ENCODE measurements at places on chromosomes 7 and 10.
A peak's percentile ranks its signal among the peaks of the same experiment; 100 is the strongest.

DNA sequence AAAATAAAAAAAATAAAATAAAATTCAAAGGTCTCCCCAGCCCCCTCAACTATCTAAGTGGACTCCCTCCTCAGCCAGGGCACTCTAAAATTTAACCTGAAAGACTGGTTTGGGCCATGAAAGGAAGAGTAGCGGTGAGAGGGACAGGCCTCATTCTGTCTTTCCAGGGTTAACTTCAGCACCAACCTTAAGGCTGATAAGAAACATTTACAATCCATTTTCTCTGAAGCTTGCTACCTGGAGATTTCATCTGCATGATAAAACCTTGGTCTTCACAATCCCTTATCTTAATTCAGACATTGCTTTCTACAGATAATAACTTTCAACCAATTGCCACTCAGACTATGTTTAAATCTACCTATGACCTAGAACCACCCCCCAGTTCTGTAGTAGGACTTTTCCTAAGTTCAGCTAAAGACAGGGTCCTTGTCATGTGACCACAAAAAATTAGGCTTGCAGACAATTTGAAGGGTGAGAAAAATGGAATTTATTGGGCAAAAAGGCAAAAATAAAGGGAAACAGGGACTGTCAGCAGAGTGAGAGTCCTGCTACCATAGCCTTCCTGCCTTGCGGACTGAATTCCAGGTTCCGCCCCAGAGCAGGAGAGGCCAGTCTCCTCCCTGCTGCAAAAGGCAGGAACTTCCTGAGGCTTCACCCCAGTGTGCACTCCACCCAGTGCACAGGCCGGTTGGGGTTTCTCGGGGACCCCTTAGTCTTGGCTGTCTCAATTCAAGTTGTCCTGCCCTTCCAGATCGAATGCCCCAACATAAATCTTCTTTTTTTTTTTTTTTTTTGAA lies 26.0 kb downstream of the AGK start:
- DNase-seq, result no peak

DNA sequence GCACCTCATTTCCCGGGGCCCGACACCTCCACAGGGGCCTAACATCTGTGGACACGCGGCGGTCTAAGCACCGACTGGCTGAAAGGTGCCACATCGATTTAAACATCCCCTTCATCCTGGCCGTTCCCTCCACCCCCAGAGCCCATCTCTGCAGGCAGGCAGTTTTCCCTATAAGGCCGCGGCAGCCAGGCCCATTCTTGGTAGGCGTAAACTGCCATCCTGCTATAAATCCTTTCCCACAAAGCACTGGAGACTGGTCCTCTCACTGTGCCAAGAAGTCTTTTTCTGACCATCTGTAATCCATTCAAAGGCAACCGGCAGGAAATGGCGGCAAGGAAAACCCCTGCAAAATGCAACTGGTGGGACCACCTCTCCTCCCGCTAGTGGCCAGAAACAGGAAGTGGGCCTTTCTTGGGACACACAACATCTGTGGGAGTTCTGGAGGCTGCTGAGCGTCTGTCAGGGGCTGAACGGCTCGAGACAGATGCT lies 22.4 kb downstream of the ATXN7L1 start:
- DNase-seq, result no peak

GRCh38 chr7:2849941-2850766 lies 6.0 kb upstream of the GNA12 start:
- DNase-seq, result no peak

DNA sequence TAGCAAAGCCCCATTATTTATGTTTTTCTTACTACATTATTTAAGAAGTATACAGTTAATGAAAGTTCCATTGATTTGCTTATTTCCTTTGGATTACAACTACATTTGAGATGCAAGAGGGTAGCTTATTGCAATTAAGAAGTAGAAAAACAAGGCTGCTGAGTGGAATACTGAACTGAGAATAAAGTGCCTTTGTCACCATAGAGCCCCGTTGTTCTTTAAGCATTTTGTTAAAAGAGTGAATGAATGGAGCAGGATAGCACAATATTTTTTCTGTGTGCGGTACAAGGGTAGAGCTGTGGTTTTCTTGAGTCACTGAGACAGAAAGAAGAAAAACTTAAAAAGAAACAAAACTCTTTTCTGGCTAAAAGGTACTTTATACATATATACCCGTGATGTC lies 45.6 kb downstream of the ZNF277 start:
- no peak for DNase-seq

GRCh38 chr10:6920072-6921019 lies 340.3 kb upstream of the PRKCQ start:
- DNase-seq, result peak; percentile 79

- no peak for DNase-seq
Observed at GRCh38 chr10:6877722-6878392, 297.8 kb upstream of the PRKCQ start.

DNA sequence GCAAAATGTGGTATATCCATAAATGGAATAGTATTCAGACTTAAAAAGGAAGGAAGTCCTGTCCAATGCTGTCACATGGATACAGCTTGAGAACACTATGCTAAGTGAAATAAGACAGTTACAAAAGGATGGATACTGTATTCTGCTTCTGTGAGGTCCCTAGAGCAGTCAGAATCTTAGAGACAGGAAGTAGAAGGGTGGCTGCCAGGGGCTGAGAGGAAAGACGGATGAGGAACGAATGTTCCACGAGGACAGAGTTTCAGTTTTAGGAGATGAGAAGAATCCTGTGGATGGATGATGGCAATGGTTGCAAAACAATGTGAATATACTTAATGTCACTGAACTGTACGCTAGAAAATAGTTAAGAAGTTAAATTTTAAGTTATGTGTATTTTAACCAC lies 3.8 kb downstream of the PRKCQ start:
- DNase-seq, result peak; percentile 41

- DNase-seq, result no peak
Observed at GRCh38 chr10:100713859-100714565, 31.4 kb upstream of the PAX2 start.

- DNase-seq, result no peak
Observed at GRCh38 chr7:90824386-90825307, 228.5 kb downstream of the CDK14 start.

DNA sequence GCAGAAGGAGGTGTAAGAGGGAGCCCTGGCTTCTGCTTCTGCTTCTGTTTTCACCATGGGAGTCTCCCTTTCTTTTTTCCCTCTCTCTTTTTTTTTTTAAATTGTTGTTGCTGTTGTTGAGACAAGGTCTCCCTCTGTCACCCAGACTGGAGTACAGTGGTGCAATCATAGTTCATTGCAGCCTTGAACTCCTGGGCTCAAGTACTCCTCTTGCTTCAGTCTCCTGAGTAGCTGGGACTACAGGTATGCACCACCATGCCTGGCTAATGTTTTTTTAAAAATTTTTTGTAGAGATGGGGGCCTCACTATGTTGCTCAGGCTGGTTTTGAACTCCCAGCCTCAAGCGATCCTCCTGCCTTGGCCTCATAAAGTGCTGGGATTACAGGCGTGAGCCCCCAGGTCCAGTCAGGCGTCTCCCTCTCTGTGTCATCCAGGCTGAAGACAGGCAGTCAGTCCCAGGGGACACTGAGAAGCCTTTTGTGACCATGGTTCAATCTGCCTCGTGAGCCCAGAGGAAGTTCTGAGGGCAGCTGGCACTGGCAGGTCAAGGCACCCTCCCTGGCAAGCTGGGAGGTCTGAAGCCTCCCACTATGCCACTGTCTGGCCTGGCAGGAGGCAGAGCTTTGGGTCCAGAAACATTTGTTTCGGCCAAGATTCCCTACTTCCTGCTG lies 33.6 kb upstream of the NPFFR1 start:
- DNase-seq, result no peak

DNA sequence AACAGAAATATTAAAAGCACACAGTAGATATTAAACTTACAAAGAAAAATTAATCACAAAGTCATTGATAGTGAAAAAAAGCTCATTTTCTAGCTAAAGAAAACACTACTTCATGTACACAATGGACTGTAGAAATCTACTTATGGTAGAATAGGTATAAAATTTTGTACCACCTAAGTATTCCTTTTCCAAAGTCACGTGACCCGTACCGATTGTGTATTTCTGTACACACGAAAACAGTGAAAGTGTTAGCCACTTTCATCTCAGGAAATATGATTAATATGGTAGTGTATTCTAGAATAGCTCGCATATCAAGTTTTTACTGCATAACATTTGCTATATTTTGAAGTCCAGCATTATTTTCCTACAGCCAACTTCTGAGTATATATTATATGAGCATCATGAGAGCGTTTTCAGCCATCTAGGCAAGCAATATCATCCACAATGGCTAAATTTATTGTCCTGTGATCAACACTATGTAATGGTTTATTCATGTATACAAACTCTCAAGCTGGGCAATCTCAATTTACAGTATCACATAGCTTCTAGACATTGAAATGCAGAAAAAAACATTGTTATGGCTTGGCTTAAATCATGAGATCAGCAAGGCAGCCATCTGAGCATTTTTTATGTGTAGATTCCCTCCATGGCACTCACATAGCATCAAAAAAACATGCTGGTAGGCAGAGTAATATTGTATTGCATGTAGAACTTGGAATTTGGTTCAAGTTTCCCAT lies 114.7 kb downstream of the CD36 start:
- DNase-seq, result no peak

DNA sequence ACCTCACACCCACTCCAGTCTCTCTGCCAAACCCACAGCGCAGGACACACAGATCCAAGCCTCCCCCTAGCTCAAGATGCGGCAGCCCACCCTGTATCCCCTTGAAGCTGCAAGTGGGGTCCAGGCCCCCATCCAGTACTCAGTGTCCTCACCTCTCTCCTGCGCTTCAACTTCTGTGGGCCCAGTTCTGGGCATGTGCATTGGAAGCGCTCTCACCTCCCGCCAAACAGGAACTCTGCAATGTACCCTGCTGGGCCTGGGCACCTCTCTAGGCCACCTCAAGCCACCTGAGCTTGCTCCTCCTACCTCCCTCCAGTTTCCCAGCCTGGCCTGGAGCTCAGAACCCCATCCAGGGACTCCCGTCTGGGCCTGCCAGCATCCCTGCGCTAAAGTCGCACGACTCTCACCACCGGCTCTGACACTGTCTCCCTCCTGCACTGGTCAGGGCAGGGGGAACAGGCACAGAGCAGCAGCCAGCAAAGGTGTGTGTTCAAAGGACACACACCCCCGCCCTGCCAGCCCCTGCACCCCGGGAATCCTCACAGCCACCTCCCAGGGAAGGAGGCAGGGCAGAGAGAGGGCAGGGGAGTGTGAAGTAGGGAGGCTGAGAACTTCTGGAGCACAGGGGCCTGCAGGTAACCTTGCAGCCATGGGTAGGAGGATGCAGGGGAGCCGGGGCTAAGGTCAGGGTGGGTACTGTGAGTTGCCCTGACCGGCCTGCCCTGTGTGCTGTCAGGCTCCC lies 51.7 kb upstream of the MSMB start:
- DNase-seq, result no peak

- no peak for DNase-seq
Observed at GRCh38 chr10:128751284-128751683, 625.1 kb upstream of the MKI67 start.

- DNase-seq, result no peak
Observed at GRCh38 chr10:124935946-124936345, 6.0 kb upstream of the ZRANB1 start.

DNA sequence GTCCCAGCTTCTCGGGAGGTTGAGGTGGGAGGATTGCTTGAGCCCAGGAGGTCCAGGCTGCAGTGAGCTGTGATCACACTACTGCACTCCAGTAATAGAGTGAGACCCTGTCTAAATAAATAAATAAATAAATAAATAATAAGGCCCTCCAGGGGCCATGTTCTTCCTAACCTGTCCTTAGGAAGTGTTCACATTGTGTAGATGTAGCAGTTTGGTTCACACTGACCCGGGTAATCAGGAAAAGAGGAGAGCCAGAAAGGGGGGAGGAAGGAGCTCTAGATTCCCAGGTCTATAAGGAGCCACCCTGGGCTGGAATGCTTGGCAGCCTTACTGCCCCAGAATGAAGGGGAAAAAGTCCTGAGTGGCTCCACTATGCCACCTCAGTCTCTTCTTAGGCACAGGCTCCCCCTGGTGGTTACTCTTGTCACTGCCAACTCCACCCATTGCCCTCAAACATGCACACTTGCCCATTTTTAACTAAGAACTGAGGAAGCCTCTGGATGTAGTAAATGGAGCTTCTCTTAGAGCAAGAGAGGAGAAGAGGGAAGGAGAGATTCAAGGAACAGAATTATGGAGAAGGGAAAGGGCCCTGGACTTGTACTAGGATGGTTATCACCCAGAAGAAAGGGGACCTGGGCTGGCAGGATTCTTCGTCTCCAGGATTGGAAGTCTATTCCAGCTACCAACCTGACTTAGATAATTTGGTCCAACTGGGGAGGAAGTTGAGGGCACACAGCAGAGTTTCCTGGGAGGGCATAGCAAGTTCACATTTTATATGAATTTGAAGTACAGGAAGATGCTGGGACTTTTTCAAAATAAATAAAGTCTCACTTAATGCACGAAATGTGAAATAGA lies 7.8 kb downstream of the HPS6 start:
- DNase-seq, result peak; percentile 82

DNA sequence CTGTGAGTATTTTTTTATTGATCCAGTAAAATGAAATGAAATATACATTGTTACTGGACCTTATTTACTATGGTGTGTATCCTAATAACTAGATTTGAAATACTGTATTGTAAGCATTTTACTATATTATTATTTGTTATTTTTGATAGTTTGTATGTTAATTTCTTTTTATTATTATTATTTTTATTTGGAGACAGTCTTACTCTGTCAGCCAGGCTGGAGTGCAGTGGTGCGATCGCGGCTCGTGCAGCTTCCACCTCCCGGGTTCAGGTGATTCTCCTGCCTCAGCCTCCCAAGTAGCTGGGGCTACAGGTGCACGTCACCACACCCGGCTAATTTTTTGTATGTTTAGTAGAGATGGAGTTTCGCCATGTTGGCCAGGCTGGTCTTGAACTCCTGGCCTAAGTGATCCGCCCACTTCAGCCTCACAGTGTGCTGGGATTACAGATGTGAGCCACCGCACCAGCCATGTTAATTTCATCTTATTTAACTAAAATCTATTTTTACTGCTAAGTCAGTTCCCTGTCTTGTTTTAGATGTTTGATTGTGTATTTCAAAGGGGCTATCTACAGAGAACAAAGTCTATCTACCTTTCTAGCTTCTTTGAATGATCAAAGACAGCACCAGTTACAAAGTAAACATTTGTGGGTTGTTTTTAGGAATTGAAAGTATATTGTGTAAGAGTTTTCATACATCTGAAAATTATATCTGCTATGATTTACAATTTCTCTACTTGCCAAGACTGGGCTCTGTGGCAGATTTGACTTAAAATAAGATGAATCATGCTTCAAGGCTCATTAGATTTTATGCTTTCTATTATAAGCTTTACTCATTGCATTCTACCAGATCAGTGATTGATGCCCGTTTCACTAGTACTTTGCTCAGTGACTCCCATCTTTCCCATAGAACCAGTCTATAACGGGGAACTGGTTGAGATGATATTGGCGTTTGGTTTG lies 41.6 kb downstream of the CDC123 start:
- no peak for DNase-seq

GRCh38 chr10:62027841-62028501 lies 126.5 kb downstream of the ARID5B start:
- DNase-seq, result no peak

GRCh38 chr7:28002638-28003037 lies 178.0 kb downstream of the JAZF1 start:
- DNase-seq, result no peak
